Transverse colon (tissue), 4 donors: ENCODE measurements at places on chromosomes 4 and X. TPM values are rescaled to one million over a fixed set of nuclear protein-coding genes. Genes with fewer than 3 reads are reported as not detected.

CLIC2 gene
- 7.8 TPM for total RNA-seq

RENBP gene
- not detected for total RNA-seq

STPG2 gene
- total RNA-seq: 0.79 TPM

DNA sequence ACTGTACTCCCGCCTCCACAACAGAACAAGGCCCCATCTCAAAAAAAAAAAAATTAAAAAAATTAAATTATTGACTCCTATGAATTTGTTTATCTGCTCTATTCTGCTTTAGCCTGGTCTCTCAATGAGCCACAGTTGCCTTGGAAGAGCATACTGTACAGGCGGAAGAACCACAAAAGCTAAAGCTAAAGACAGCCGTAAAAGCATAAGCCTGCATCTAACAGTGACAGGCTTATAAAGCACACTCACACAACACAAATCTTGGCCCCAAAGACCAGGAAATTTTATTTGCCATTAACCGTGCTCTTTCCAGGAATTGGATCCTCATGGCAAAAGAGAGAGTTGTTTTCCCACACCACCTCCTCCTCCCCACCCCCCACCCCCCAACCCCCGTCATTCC, 53.5 kb upstream of the KLF3 start:
- no peak for DNase-seq
